Fibroblast of skin of right quadriceps (primary cell): ENCODE measurements at places on chromosomes 2 and 18.

GRCh38 chr2:28527196-28527595 lies 31.3 kb downstream of the PLB1 start:
- no peak for DNase-seq

DNA sequence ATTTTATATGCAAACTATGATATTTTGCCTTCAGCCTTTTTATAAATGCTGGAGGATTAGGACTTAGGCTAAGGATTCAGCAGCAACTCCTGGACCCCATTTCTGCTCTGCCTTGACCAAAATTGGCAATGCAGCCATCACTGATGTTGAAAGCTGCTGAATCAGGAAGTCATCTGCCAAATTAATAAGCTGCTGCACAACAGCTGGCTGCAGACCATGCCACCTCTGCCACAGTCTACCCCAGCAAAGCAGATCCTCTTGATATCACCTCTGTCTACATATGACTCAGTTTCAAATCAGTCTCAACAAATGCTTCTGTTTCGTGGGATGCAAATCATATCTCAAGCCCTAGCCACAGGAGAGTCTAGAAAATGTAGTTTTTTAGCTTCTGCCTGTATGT lies 7.1 kb upstream of the SOS1 start:
- no peak for DNase-seq

GRCh38 chr2:102788216-102788884 lies 26.5 kb downstream of the TMEM182 start:
- no peak for DNase-seq

GRCh38 chr18:57423821-57424220 lies 11.4 kb upstream of the ONECUT2 start:
- no peak for DNase-seq

DNA sequence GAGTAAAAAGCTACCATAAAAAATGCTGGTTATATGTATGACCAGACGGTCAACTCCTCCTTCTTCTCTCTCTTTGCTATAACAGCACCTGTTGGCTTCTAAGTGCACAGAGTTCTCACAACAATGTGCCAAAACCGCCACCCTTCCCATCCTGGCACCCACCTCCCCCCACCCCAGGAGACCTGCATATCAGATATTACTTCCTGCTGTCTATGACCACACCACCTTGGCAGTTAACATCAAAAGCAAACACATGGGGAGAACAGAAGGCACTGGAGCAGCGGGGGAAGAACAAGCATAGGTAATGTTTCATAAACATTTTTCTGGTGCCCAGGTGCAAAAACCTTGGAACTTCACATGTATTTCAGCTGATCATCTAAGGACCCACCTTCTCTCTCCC lies 15.5 kb downstream of the SPRED2 start:
- DNase-seq: no peak

- DNase-seq: no peak
These were observed 28.2 kb upstream of the BIN1 start for GRCh38 chr2:127134833-127135830.

GRCh38 chr2:204219196-204219595 lies 282.6 kb downstream of the ICOS start:
- DNase-seq: no peak

DNA sequence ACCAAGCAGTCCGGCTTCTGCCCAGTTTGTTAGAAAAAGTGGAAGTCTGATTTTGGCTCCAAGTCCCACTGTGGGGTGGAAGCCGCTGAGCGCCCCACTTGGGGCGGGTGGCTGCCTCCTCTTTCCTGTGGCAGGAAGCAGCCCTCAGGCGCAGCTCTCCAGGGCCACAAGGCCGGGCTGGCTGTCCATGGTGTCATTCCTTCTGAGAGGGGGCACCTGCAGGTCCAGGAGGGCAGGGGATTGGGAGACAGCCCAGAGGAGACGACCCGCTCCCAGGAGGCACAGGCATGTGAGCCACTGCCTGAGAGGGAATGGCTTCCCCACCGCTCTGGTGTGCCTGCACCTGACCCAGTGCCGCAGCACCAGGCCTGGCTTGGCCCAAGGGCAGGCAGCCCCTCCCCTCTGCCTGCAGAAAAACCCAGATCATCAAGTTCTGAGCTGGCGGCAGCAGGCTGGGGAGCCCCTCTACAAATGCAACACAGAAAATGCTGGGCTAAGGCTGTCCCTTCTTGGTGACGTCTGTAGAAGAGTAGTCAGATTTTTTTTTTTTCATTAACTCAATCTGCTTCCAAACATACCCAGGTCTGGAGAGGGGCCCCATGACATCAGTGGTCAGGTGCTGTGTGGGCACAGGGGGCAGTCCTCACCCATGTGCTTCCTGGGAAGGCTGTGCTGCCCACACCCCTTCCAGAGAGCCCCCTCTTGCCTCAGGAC lies 38.4 kb downstream of the HS6ST1 start:
- no peak for DNase-seq

DNA sequence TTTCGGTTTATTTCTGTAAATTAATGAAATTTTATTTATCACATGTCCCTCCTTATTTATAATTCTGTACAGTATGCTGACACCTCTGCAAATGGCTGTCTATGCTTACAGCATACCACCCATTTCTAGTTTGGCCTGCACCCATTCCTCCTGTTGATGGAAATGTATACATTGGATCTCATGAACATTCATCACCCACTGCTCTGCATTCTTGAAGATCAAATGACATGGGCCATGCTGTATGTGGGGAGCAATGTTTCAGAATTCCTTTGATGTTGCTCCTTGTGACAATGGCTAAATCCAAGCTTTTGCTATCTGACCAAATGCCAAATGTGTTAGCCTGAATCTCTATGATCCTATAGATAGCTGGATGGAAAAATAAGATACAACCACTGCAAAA lies 55.3 kb upstream of the ITGB6 start:
- no peak for DNase-seq

- no peak for DNase-seq
These were observed 6.9 kb downstream of the CDH20 start for GRCh38 chr18:61340148-61340547.

DNA sequence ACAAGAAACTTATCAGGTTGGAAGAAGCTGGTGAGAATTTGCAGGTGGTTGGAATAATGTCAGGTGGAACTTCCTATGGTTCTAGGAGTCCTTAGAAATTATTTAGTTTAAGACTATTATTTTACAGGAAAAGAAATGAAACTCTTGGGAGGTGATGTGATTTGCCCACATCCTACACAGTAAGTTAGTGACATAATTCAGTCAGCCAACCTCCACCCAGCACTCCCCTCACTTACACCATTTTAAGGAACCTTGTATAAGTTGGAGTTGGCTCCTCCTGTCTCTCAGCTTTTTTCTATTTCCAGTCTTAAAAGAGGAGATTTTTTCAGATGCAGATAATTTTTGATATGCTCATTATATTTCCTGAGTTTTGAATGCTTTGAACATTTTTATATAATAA lies 86.4 kb downstream of the SKA1 start:
- no peak for DNase-seq

- no peak for DNase-seq
These were observed 52.2 kb upstream of the GALNT13 start for GRCh38 chr2:153819501-153819900.

GRCh38 chr2:168541858-168542257 lies 85.8 kb downstream of the CERS6 start:
- no peak for DNase-seq

DNA sequence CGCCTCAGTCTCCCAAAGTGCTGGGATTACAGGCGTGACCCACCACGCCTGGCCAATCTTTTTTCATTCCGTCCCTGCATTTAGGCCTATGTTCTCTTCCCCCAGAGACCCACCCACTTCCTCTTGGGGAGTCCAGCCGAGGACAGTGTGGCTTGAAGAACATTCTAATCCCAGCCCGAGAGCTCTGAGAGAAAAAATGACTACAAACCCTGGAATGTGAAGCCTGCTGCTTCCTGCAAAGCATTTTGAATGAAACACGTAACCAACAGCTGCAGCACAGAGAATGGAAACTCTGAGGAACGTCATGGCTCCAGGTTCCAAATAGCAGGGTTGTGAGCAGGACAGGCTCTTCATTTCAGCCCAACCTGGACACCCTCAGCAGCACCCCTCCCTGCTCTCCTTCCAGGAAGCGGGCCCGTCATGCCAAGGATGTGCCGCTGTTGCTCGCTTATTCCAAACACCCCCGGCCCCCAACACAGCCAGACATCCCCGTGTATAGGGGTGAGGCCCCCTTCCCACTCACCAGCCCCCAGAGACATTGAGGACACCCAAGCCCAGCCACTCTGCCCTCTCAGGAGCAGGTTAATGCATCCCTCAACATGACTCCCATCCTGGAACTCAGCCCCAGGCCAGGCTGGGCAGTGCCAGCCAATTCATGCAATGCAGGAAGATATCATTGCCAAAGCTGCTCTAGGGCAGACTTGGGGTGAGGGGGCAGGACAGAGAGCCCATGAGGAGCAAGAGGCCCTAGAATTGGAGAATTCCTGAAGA lies 139.8 kb downstream of the ZFP36L2 start:
- DNase-seq: peak; percentile 100

DNA sequence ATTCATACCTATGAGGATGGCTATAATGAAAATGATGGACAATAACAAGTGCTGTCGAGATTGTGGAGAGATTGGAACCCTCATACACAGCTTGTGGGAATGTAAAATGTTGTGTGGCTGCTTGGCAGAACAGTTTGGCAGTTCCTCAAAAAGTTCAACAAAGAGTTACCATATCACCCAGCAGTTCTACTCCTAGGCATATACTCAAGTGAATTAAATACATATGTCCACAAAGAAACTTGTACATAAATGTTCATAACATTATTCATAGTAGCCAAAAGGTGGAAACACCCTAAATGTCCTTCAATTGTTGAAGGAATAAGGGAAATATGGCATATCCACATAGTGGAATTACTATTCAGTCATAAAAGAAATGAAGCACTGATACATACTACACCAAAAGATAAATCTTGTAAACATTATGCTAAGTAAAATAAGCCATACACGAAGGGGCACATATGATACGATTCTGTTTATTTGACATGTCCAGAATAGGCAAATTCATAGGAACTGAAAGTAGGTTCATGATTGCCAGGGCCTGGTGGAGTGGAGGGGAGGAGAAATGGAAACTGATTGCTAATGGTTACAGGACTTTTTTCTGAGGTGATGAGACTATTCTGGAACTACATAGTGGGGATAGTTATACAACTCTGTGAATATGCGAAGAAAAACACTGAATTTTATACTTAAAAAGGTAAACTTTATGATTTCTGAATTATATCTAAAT lies 92.1 kb downstream of the ADAM23 start:
- DNase-seq: no peak

GRCh38 chr2:106963156-106963555 lies 77.2 kb upstream of the ST6GAL2 start:
- DNase-seq: peak; percentile 87

DNA sequence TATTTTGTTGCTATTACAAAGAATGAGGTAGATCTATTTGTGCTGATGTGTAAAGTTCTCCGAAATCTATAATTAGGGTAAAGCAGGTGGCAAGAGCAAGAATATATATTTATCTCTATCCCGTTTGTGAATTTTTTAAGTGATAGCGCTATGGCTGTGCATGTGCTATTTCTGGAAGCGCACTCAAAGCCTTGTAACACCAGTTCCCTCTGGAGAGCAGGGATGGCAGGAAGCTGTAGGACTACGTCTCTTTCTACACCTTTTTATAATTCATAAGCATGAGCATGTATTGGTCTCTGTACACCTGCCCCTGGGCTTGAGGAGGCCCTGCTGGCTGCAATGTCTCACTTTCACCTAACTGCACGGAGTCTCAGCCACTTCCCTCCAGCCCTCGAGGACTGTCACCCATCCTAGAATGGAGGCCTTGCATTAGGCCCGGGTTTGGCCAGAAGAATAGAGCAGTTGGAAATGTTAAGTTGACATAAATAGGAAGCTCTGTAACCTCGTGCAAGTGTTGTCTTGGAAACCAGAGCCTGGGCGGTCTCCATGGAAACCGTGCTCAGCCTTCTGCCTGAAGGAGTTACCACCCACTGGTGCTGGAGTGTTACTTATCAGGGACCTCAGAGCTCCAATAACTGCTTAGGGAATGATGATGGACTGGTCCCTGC lies 20.9 kb downstream of the ITM2C start:
- peak; percentile 39 for DNase-seq

GRCh38 chr2:181457741-181458425 lies 697 bp downstream of the ITGA4 start:
- DNase-seq: peak; percentile 55

GRCh38 chr2:69789175-69789721 lies 40.2 kb upstream of the GMCL1 start:
- DNase-seq: peak; percentile 90

DNA sequence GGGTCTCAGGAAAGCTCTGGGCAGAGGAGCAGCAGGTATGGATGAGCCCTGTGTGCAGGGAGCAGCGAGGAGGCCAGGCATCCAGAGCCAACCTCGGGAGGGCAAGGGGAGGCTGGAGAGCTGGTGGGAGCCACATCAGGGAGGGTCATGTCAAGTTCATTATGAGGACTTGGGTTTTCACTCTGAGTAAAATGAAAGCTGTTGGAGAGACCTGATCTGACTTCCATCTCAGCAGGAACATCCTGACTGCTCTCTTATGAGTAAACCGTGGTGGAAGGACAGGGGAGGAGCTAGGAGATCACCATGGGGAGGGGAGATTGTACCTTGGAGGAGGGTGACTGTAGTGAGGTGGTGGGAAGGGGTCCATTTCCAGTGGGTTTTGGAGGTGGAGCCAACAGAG lies 209.8 kb downstream of the LDLRAD4 start:
- DNase-seq: no peak

- peak; percentile 90 for DNase-seq
These were observed 314.3 kb upstream of the COL3A1 start for GRCh38 chr2:188659656-188660406.

DNA sequence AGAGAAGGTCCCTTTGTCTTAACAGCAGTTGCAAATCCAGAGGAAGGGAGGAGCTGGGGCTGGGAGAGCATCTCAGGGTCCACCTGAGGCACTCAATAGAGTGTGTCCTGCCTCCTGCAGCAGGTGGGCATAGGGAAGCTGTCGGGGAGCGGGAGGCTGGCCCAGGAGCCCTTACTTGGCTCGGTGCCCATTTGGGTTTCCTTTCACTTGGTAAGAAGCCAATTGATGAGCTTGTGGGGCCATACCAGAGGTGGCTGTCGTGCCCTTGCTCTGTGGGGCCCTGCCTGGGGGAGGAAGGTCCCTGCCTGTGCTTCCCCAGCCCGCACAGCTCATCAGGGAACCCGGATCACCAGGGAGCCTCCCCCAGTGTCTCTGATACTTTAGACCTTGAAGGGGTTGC lies 229.7 kb downstream of the DYSF start:
- DNase-seq: no peak

DNA sequence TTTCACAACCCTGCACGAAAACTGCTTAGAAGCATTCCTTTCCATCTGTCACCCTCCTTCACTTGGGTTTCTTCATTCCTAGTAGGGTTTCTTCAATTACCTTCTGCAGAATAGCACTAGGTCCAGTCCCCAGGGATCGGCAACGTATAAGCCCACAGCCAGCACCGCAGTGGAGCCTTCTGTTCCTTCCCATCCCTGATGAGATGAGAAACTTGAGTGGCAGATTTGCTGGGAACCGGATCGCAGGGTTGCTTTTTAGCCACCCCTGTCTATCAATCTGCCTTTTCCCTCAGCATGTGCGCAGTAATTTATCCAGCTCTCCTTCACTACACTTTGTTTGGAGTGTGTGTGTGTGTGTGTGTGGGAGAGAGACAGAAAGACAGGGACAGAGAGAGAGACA lies 94.2 kb downstream of the CD8B2 start:
- no peak for DNase-seq

- peak; percentile 56 for DNase-seq
These were observed 56.4 kb downstream of the MAP4K3 start for GRCh38 chr2:39380525-39381150.
